ENCODE measurements at places on chromosomes 4 and X.

GRCh38 chrX:135973548-135974278 lies at the start of gene MMGT1:
Gene MMGT1 (minus strand): TSS chrX:135973988. CDS start chrX:135973675, 313 bp downstream.
- peak; percentile 93 for DNase-seq

DNA sequence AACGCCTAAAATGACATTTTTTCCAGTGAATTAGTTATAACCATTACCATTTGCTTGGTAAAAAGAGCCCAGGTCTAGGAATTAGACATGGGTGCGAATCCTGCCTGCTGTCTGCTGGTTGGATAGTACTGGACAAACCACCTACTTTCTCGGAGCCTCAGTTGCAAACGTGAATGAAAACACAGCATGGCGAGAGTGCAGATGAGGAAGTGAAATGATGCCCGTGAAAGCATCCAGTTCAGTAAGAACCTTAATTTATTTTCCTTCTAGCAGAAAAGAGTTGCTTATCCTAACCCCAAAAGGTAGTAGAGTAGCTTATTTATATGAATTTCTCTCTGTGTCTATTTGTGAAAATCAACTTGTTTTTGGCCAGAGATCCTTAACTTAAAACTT lies 171.4 kb upstream of the GALNT7 start:
- no peak for DNase-seq

DNA sequence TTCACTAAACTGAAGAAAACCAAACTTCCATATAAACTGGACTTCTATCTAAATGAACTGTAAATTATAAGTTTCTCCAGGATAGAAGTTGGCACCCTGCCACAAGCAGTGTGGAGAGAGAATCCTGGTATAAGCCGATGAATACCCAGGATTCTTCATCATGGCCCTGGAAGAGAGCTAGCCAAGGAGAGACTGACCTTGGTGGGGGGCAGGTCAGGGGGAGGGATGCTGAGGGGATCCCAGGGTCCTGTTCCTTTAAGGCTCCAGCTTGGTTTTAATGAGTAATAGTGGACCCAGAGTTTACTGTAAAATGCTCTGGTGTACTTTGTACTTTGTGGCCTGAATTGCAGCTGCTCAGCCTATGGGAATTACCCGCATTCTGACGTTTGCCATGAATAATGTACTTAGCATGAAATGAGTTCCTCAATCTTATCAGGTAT lies 16.9 kb downstream of the RASSF6 start:
- no peak for DNase-seq

- no peak for DNase-seq
Observed at GRCh38 chr4:143341186-143341755, 4.6 kb downstream of the GAB1 start.

DNA sequence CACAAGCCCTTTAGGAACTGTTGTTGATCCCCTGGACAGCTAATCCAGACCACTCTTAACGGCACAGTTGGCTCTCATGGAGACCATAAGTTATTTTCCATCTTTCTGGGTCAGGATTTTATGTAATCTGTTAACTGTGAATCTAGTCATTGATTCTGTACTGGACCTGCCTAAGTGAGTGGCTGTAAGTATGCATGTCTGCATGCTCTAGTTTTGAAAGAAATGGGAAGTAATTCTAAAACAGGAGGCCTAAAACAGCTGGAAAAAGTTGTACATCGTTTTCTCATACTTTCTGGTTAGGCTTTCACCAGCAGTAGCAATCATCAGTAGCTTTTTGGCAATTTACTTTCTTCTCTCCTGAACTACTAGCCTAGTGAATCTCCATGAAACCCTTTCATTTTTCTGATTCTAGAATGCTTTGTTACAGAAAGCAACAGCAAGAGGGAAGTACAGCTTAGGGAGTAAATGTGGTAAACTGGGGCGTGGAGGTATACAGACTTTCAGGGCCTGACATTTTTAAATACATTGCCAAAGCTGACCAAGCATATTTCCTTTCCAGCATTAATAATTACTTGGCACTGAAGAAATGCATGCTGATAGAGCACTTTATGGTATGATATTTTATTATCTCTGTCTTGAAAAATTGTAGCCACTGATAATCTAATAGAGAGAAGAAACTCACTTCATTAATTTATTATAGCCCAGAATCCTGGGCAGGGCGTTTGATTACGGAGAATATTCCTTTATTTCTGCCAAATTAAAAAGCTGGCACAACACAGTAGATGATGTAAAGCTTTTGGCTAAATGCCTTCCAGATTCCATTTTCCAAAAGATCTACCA lies 202.7 kb downstream of the BANK1 start:
- no peak for DNase-seq
